COLO829 (cell line): ENCODE measurements at places on chromosomes 1 and 21.

GRCh38 chr1:167620002-167620401 lies 10.0 kb upstream of the RCSD1 start:
- DNase-seq: no peak

GRCh38 chr1:116259663-116260062 lies 113.4 kb upstream of the ATP1A1 start:
- no peak for DNase-seq

- no peak for DNase-seq
Observed at GRCh38 chr1:114310695-114311271, 157.1 kb upstream of the SYT6 start.

GRCh38 chr1:2406451-2407041 lies 5.8 kb downstream of the PEX10 start:
- no peak for DNase-seq

DNA sequence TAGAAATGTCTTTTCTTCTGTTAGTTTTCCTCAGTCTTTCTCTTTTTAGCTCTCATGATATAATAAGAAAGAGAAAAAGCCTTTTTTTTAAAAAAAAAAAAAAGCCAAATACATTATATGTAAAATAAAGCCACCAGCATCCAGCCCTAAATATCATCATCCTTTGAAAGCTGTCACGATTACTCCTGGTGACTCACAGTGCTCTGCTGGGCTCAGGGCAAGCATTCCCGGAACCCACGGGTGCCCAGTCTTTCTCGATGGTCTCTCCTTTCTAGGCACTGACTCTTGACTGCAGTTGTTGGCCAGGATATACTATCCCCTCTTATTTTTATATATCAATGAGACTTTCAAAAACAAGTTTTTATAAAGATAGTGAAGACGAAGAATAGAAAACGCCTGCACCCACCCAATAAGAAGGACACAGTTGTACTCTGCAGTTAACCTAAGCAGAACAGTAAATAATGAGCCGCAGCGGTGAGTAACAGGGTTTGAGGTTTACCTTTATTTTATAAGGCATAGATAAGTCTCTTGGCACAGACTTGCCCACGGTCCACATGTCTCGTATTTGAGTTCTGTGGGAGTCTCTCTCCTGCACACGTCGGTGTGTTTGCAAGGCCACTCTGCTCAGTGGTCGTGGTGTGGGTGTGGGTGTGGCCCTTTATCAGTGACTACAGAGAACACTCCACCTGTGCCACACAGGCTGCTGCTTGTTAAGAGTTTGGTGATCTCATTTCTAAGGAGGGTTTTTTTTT lies 15.7 kb upstream of the MX2 start:
- no peak for DNase-seq

DNA sequence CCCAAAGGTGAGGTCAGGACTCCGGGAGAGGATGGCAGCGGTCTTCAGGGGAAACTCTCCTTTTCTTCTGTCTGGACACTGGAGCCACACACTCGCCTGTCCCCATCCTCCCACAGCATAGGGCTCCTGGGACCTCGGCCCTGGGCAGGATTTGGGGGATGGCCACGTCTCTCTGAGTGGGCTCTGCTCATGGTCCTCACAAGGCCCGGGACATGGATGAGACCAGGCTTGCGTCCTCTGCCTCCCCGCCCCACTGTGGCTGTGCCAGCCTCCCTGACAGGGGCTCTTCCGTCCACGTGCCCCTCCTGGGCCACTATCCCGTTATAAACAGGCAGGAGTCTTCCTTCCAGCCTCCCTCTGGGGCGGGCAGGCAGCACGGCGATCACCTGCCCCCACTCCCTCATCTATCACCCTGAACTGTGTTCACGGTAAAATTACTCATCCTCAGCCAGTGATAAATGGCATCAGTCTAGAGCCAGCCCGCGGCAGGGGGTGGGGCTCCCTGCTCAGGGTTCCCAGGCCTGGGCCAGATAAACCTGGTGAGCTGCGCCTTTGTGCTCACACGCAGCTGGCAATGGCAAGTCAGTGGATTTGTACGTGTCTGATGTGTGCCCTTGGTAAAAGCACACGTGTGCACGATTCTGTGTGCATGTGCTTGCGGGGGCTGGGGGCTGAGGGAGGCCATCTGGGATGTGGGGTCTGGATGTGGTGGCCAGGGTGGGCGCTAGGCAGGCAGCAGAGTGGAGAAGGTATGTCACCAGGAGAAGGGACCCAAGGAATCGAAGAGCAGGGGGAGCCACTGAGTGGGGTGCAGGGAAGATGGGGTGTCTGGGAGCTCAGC lies 12.6 kb upstream of the SAMD11 start:
- DNase-seq: peak; percentile 36

- no peak for DNase-seq
Observed at GRCh38 chr1:20511518-20512428, 3.8 kb upstream of the MUL1 start.

DNA sequence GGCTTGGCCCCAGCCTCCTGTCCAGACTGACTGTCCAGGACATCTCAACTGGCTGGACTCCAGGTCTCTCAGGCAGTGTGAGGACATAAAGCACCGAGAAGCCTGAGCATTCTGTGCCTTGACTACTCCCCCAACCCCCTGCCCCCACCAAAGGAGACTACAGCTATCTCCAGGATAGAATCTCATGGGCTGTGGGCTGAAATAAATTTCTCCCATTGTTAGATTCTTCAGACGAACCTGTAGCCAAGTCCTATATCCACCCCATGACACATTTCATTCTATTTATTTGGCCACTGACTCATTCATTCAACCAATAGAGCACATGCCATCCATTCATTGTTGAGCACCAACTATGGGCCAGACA lies 11.4 kb downstream of the VWA5B1 start:
- no peak for DNase-seq

GRCh38 chr1:46530791-46531409 lies 20.5 kb downstream of the KNCN start:
- DNase-seq: no peak

DNA sequence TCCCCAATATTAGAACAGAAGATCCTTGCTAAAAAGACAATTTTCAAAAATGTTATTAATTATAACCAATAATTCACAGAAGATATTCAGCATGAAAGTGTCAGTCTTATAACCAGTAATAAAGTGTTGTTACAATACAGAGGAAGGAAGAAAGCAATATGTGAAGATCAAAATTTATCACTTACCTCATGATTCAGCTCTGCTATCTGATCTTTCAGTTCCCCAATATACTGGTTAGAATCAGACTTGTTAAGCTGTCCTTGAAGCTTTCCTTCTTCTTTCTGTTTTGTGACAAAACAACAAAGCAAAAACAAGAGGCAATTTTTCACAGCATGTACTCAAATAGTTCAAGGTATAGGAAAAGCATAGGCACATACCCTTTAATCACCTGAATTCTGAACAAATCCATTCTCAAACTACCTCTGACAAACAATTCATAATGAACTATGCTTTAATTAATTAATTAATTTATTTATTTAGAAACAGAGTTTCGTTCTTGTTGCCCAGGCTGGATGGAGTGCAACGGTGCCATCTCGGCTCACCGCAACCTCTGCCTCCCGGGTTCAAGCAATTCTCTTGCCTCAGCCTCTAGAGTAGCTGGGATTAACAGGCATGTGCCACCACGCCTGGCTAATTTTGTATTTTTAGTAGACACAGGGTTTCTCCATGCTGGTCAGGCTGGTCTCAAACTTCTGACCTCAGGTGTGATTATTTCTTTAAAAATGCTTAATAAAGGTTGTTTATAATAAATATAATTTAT lies 76.9 kb upstream of the GFI1 start:
- DNase-seq: no peak

- DNase-seq: no peak
Observed at GRCh38 chr1:18721041-18721440, 90.4 kb downstream of the PAX7 start.

DNA sequence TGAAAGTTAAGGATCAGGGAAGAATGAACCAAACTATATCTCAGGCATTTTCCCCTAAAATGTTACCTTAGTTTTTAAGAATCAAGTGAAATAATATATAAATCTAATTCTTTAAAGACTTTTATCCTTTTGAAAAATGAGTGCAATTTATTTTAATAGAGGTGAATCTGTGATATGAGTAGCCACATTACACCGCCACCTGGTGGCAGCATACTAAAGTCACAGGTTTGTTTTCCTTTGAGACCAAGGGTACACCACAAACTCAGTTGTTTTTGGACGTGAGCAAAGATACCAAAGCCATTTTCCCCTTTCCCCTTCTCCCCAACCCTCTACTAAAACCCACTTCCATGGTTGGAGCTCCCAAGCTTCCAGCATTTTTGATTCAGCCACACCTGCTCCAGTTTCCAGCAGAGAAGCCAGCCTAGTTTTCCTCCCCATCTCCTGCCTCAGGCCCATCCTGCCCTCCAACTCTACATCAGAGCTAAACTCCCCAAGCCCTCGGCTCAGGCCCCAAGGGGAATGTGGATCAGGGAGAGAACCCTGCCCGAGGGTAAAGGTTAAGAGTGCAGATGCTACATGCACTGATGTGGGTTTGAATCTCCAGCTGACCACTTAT lies 22.9 kb upstream of the LDLRAP1 start:
- peak; percentile 62 for DNase-seq

DNA sequence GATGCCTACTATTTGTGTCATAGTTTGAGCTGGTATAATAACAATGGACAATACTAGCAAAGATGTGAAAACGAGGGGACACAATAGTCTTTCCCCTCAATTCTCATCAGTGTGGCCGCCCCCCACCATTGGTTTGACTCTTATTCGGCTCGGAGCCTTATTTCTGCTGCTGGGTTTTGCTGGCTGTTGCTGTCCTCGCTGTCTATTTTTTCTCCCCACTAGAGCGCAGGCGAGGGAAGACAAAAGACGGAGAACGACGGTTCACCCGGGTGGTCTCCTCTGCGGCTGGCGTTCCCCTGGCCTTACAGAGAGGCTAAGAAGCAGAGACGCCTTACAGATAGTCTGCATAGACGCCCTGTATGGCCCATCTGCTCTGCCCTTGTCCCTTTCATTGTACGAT lies 19.4 kb downstream of the CLIC6 start:
- DNase-seq: peak; percentile 30

- no peak for DNase-seq
Observed at GRCh38 chr1:185464777-185465176, 147.7 kb upstream of the IVNS1ABP start.

GRCh38 chr1:37038227-37039093 lies 4.1 kb upstream of the GRIK3 start:
- no peak for DNase-seq

DNA sequence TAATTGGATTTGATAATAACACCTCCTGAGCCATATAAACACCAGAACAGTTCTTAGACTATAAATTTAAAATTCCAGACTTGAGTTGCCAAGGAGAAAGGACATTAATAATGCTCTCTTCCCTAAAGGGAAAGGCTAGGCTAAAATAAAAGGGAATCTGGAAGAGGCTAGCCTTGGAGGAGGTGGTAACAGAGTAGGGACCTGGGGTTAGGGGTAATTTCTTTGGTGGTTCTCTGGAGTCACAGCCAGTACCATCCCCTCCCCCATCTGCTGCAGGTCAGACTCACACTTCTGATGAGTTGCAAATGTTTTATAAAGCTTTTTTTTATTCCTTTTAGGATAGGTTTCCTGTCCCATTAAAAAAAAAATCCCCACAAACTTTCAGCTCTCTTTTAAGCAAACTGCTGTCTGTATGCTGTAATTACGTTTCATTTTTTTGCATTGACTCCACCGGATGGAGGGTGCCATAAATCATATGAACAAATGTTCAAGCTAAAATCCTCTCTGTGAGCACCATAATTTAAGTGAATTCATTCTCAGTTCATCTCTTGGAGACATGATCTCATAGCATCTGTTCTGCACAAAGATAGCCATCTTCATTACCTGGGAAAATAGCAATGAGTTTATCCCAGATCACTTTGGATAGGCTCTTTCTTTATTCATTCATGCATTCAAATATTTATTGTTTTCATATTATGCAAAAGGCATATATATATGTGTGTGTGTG lies 379.6 kb downstream of the TTLL7 start:
- DNase-seq: no peak

- no peak for DNase-seq
Observed at GRCh38 chr1:14897080-14897449, 256.5 kb upstream of the TMEM51 start.

DNA sequence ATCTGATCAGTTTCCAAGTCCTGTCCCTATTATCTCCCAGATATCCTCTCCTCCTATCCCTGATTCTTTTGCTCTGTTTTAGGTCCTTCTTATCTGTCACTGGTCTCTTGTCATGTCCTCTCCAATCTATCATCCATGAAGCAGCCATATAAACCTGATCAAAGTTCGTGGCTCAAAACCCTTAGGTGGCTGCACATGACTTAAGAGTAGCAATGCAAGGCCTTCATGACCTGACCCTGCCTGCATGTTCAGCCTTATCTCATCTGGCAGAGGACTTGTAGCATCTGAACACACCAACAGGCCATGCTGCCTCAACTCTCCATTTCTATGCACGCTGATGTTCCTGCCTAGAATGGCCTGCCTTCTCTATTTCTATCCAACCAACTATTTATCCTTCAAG lies 65.2 kb downstream of the NOS1AP start:
- DNase-seq: no peak

DNA sequence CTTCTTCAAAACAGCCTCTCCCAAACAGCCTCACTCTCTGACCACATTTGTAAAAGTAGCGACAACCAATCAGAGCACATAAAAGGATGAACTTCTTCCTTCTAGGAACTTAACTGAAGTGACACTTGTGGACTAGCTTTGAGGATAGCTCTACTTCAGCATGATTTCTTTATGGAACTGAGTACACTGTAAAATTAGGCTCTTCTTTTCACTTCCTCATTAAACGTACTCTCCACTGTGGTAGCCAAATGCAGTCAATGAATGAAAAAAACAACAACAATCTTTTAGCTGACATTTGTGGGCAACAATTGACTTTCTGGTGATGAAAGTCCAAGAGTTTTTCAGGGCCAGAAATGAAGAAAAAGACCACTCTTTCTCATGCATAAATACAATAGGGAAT lies 9.6 kb downstream of the LRRC53 start:
- no peak for DNase-seq

DNA sequence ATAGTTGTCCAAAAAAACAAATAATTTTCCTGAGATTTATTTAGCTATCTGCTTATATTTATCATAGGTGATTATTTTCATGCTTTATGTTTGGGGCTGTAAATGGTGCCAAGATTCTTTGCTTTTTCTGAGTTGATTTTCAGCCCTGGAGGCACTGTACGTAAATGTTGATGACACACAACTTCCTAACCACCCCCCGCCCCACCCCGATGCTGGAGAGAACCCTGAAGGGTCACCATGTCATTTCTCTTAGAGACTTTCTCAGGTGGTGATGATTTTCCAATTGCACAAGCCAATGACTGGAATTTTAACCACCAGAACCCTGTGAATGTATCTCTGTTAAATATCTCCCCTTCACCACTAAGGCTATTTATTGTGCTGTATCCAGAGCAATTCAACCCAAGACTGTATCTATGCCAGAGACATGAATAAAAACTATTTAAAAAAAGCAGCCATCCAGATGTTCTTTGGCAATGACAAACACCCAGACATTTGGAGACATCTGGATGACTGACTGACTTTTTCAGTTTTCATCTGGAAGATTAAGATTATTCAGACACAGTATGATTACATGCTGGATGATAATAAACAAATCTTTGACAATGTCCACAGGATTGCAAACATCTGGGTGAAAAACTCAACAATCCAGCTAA lies 346.0 kb downstream of the LMX1A start:
- DNase-seq: no peak

- DNase-seq: no peak
Observed at GRCh38 chr1:236507022-236507700, 16.6 kb upstream of the LGALS8 start.

- DNase-seq: peak; percentile 9
Observed at GRCh38 chr21:14215971-14216641, at the start of gene RBM11. Gene RBM11, plus strand, starts transcription at chr21:14216157. Its CDS starts 30 bp downstream, at chr21:14216187.
